Aorta (tissue), 5 donors: ENCODE measurements at places on chromosomes 2 and 18. TPM values are rescaled to one million over a fixed set of nuclear protein-coding genes. Genes with fewer than 3 reads are reported as not detected.

Gene ZNF804A
- not detected for polyA plus RNA-seq

Gene ASB18
- polyA plus RNA-seq = not detected

DNA sequence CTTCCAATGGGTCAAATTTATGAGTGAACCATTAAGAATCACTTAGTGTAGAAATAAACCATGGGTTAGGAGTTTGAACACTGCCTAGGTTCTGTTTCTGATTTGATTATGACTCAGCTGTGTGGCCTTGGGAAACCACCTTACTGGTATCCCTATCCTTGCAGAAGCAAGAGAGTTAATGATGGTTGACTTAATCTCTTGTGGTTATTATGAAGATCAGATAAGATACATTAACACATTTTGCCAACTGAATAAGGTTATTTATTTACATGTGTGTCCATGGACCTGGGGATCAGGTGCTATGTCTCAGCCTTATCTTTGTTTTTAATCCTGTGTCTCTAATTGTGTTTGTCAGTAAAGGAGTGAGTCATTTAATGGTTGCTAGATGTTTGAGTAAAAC is 5.4 kb upstream of the KCNJ13 start:
- DNase-seq = no peak

GRCh38 chr18:64539847-64540246 is 391.0 kb upstream of the LINC00305 start:
- DNase-seq = no peak

- DNase-seq = no peak
Observed at GRCh38 chr2:129713337-129713736, 266.1 kb upstream of the RAB6C start.

- DNase-seq = no peak
Observed at GRCh38 chr2:148552675-148553331, 91.7 kb upstream of the EPC2 start.

GRCh38 chr2:219461669-219462068 is 27.0 kb downstream of the SPEG start:
- no peak for DNase-seq
